Uterus (tissue), 4 donors: ENCODE measurements at places on chromosomes 2 and 18. TPM values are rescaled to one million over a fixed set of nuclear protein-coding genes. Genes with fewer than 3 reads are reported as not detected.

The PLEKHM3 gene
- total RNA-seq: 21.5 TPM

The IL18R1 gene
- 10.4 TPM for total RNA-seq

The ARHGAP28 gene
- 39.0 TPM for total RNA-seq

The TUBB8B gene
- not detected for total RNA-seq

The SLC8A1 gene
- 125 TPM for total RNA-seq

GRCh38 chr2:84323890-84324289, 135.2 kb downstream of the SUCLG1 start:
- no peak for DNase-seq

GRCh38 chr2:43452318-43452731, 143.5 kb downstream of the THADA start:
- DNase-seq: no peak

DNA sequence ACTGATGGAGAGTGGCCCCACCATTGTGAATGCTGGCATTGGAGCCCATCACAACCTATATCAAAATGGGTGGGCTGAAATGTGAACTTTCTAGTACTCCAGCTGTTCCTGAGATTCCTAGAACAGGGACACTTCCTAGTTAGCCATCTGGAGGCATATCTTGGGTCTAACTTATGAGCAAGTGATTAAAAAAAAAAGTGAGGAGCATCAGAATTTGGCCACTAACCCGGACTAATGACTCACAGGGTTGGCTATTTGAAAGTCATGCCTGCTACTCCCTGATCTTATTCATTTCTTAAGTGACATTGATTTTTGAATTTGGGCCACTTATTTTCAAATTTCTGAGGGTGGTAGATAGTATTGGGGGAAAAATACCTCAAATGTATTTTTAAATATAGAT, 216.6 kb downstream of the HRH4 start:
- DNase-seq: no peak

DNA sequence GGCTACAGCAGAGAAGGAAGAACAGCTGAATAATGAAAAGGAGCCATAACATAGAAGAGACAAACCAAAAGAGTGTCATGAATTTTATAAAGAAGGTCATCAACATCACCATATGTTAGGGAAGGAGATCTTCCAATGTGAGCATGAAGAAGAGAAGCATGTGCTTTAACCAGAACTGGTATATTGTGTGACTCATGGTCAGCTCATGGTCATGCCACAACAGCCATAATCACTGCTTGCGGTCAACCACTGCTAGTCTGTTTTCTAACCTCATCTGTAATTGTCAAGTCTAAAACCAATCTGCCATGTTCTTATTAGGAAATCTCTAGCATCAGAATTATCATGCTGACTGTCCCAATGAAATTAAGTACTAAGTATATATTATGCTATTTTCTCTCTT, 204.1 kb upstream of the VRK2 start:
- no peak for DNase-seq

GRCh38 chr2:56049233-56049845, 125.8 kb upstream of the EFEMP1 start:
- no peak for DNase-seq

GRCh38 chr2:222485367-222486211, 61.2 kb downstream of the SGPP2 start:
- no peak for DNase-seq

DNA sequence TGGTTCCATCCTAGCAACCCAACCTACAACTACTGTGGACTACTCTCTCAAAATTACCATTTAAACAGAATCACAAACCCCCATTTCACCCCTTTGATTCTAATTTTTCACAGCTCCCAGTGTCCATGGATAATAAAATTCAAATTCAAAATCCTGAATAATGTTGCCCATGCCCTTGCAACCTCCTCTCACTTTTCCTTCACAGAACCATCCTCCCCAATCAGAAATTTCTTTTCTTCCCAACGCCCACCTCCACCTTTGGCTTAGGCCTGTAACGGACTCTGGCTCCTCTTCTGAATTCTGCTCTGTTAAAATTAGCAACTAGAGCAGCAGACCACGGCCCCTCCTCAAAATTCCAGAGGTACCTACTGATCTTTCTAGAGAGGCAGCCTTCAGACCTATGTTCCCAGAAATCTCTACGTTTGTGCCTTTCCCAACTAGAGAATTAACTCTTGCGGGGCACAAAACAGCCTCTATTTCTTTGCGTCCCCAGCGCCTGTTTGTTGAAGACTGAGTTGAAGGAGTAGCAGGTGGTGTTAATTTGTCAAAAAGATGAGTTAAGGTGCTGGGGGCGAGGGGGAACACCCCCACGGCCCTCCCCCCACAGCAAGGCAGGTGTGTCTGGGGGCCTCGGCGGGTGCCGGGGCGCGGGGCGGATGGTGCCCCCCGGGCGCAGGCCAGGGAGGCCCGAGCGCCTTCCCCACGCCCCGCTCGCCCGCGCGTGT, 428 bp upstream of the MAP3K20 start:
- no peak for DNase-seq

DNA sequence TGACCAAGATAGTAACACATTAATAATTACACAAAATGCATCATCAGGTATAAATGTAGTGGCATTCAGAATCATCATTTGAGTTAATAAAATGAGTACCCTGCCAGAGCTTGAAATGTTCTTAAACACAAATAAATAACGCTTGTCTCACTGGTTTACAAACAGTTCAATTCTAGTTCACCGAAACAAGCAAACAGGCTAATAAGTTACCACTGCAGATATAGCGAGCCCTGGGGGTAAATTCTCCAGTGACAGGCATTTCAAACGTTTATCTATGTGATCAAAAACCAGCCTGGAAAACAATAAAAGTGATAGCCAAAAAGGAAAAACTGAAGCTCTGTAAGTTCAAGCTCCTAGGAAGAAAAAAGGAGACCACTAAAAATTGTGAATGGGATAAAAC, 152.6 kb downstream of the THADA start:
- no peak for DNase-seq
